ENCODE measurements at places on chromosomes 2 and 18.

DNA sequence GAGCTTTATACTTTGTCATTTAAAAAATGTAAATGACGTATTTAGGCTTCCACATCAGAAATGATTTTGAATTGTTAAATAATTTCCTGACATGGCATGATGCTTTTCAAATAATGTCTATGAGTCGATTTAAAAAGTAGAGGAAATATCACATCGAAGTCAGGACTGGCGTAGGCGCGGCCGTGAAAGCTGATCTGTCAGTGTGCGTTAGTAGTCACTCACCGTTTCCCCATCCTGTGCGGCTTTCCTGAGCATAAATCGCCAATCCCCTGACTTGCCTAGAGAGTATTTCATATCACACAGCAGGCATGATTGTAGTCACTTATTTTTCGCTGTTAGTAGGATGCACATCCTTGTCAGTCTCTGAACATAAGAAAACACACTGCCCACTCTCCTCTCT, 843.1 kb downstream of the SOCS6 start:
- DNase-seq, result no peak

- DNase-seq, result no peak
Measured at GRCh38 chr2:108633409-108633808, 85.9 kb upstream of the RANBP2 start.

- no peak for DNase-seq
Measured at GRCh38 chr2:210536973-210537650, 19.3 kb upstream of the CPS1 start.

GRCh38 chr2:190443778-190444481, 35.8 kb downstream of the MFSD6 start:
- DNase-seq, result no peak

- DNase-seq, result no peak
Measured at GRCh38 chr2:221569425-221569845, 2.7 kb downstream of the EPHA4 start.

DNA sequence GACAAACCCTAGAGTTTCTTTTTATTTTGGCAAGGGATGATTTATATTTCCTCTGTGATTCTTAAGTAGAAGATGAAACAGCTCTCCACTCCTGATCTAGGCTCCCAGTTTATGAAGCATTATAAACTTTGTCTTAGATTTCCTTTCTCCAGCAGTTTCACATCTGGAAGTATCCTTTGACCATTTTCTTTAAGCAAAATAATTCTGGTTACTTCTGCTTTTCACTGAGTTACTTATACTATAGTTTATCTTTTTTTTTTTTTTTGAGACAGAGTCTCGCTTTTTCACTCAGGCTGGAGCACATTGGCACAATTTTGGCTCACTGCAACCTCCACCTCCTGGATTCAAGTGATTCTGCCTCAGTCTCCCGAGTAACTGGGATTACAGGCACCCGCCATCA, 45.5 kb downstream of the KCMF1 start:
- no peak for DNase-seq
